ENCODE measurements at places on chromosomes 12 and 14.

DNA sequence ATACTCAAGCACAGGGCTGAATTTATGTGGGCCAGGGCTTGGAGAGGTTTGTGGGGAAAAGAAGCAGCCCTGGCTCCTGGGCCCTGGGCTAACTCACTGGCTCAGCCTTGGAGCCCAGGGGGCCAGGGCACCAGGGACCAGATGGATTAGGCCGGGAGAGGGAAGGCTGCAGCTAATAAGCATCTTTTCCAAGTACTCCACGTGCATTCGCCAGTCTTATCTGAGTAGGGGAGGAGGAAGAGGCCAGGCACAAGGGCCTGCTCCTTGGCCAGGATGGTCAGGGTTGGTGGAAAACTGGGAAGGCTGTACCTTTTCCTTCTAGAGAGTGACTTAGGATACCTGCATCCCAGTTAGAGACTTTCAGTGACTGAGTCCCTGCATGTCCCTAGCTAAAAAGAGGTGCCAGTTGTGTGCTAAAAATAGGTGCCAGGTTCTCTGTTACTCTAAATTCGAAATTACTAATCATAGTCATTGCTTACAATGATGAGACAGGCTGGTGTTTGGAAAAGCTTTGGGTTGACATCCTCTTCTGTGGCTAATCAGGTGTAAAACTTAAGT lies 1.3 kb downstream of the GLRX5 start:
- DNase-seq = no peak

DNA sequence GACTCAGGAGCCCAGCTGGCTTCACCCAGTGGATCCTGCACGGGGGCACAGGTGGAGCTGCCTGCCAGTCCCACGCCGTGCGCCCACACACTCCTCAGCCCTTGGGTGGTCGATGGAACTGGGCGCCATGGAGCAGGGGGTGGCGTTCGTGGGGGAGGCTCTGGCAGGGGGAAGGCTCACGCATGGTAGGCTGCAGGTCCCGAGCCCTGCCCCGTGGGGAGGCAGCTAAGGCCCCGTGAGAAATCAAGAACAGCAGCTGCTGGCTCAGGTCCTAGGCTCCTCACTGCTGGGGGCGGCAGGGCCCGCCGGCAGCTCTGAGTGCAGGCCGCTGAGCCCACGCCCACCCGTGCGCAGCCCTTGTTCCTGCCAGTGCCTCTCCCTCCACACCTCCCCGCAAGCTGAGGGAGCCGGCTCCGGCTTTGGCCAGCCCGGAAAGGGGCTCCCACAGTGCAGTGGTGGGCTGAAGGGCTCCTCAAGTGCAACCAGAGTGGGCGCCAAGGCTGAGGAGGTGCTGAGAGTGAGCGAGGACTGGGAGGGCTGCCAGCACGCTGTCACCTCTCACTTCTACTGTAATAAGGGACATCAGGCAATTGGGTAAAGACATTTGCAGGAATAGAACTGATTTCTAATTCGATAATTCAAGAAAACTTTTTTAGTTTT lies 115.4 kb downstream of the TMTC2 start:
- no peak for DNase-seq

DNA sequence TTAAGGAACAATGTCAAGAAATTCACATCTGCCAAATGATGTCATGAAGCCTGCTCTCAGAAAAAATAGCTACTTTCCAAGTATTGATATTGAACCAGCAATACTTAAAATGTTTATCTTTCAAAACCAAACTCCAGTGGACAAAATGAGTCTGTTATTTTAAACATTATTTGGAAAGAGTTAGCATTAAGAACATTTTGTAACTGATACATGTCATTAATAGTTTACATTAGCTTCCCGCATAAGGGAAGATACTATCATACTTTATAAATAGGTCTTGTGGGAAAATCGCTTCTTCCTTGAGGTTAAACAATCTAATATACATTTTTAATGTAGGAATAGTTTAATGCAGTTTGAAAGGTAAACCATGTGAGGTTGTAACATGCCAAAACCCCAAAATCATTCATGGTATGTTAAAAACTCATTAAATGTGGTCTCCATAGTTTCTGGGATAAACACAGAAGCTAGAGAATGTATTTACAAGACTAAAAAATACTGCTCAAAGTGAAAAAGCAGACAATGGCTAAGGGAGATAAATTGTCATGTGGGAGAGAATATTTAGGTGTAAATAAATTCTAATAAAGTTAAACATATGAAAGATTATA lies 73.4 kb upstream of the ATP2B1 start:
- no peak for DNase-seq

DNA sequence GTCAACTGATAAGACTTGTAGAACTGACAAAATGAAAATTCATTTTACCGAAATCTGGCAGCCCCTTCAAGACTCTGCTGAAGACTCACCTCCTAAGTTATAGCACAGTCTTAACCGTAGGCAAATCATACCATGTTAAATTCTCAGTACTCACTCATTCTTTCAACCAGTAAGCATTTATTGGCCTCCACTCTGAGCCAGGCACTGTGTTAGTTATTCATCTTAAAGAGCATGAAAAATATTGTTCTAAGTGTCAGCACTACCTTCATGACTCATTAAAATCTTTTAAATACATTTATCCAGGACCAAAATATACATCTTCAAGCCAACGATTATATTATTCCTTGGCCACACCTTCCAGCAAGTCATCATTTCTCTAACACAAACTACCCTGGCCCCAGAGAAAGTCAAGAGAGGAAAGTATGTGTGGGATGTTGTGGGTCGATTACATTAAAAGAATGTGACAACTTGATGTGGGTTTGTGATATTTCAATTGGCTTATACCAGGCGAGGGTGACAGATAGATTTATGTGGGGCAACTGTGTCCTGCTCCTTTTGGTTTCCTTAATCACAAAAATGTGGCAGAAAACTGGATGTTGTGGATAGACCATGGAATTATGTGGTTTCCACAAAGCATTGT lies 55.0 kb downstream of the TMEM30B start:
- no peak for DNase-seq

- DNase-seq = no peak
Observed at GRCh38 chr14:32709027-32709426, 229.7 kb upstream of the NPAS3 start.

Measured in caudate nucleus (tissue), 63 donors.